ENCODE measurements at places on chromosomes 3 and 15. TPM values are rescaled to one million over a fixed set of nuclear protein-coding genes. Genes with fewer than 3 reads are reported as not detected.

DNA sequence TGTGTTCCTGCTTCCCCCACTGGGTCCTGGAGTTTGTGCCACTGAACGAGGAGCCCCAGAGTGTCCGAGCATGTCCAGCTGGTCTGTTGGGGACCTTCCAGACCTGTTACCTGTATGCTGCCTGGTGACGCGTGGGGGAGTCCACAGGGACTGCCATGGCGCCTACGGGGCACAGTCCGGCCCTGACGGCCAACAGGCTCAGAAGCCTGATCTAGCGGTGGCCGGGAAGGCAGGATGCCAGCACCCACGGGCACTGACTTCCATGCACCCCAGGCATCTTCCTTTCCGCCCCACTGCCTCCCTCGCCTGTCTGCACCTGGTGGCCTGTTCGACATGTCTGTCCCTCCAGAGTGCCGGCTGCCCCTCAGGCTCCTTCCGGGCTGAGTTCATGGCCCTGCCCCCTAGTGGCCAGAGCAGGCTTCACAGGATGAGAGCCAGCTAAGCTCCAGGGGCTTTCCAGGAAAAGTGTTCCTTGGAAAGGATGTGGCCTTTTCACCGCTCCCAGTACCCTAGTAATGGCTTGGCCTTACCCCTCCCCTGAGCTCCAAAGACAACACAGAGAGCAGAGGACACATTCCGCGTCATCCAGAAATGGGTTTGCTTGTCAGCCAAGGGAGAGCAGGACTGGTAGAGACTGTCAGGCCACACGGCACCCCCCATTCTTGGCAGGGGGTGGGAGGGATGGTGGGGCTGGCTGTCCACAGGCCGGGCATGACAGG, 35.7 kb downstream of the NGRN start:
- H3K4me3 ChIP-seq: no peak overlapping the region
- DNase-seq: peak; percentile 37
- H3K27ac ChIP-seq: peak overlapping the region; percentile 43
- H3K27me3 ChIP-seq: no peaks in the 10 kb centered on the region

Gene CCNB2
- polyA plus RNA-seq: 0.28 TPM

GRCh38 chr3:27166888-27167287, 202.3 kb downstream of the NEK10 start:
- H3K27me3 ChIP-seq: no peaks in the 10 kb centered on the region
- no peak overlapping the region for H3K4me3 ChIP-seq
- no peaks in the 10 kb centered on the region for H3K4me1 ChIP-seq
- no peak for DNase-seq
- H3K36me3 ChIP-seq: no peaks in the 10 kb centered on the region
- H3K27ac ChIP-seq: no peak overlapping the region

Gene GOLGA6B
- polyA plus RNA-seq: not detected

DNA sequence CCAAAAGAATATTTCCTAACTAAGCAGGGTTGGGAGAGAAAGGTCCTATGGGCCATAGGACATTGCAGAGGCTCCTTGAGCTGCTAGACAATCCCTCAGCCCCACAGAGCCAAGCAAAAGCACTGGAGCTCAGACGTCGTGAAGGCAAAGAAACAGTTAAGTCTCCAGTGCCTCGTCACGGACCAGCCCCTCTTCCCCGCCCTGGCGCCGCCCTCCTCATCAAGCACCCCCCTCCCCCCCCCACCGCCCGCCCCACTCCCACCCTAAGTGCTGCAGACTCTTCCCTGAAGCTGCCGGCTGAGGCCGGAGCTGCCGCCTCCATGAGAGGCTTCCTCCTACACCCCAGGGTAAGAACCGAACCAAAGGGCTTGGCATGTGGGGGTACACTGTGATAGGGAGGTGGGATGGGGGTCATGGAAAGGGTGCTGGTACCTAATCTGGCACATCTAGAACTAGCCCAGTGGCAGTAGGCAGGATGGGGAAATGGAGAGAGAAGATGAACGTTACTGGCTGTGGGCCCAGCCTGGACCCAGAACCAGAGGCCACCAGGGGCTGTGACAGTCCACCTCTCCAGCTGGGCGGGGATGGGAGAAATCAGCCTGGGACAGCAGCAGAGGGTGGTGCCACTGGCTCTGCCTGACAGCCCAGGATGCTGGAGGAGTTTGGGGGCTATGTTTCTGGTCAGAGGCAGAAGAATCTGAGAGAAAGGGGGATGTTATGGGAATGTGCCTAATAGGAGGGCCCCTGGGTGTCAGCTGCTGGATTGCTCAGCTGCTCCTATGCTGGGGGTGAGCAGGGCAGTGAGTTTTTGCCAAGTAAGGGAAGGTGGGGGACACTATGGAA, at the start of gene MAP1A:
Gene MAP1A, plus strand, starts transcription at position 255 of the 843 bp plus-strand sequence. CDS start 3,866 bp downstream, outside the sequence.
- DNase-seq: no peak
- H3K36me3 ChIP-seq: no peaks in the 10 kb centered on the region
- peaks cover 21% of the 10 kb centered on the region for H3K4me1 ChIP-seq
- peak within 1 kb of the TSS; percentile 80 for H3K4me3 ChIP-seq
- H3K27me3 ChIP-seq: peaks cover 27% of the 10 kb centered on the region

DNA sequence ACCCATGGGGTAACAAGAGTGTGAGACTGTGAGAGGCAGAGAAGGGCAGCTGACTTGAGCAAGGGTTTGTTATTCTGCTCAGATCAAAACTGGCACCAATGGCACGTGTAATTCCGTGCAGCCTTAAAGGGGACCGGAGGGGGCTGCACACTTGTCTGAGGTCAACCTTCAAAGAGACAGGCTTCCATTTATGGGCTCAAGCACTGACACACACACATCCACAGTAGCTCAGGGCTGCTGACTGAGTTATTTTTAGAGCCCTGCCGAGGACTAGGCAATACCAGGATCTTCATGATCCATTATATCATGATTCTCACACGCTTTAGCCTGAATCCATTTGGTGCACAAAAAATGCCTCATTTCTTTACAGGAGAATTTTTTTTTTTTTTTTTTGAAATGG, 20.6 kb upstream of the SPTBN5 start:
- no peak for DNase-seq
- no peak overlapping the region for H3K27ac ChIP-seq
- peaks cover 13% of the 10 kb centered on the region for H3K4me1 ChIP-seq
- no peaks in the 10 kb centered on the region for H3K27me3 ChIP-seq

DNA sequence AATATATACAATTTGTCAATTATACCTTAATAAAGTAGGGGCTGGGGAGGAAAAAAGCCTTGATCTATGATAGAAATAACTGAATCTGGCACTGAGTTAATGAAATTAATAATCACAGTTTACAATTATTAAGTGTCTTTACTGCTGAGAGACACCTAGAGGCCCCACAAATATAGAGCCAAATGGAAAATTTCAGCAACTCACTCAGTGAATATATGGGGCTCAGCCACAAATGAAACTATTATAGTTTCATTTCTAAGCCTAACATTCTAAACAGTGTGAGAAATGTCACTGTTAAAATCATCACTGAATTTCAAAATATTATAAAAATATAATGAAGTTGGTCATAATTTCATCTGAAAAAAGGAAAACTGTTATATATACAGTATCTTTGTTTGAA, 40.3 kb downstream of the GNB4 start:
- no peaks in the 10 kb centered on the region for H3K27me3 ChIP-seq
- no peak overlapping the region for H3K27ac ChIP-seq
- peaks cover 7% of the 10 kb centered on the region for H3K36me3 ChIP-seq
- DNase-seq: no peak
- H3K4me1 ChIP-seq: no peaks in the 10 kb centered on the region
- no peak overlapping the region for H3K4me3 ChIP-seq

DNA sequence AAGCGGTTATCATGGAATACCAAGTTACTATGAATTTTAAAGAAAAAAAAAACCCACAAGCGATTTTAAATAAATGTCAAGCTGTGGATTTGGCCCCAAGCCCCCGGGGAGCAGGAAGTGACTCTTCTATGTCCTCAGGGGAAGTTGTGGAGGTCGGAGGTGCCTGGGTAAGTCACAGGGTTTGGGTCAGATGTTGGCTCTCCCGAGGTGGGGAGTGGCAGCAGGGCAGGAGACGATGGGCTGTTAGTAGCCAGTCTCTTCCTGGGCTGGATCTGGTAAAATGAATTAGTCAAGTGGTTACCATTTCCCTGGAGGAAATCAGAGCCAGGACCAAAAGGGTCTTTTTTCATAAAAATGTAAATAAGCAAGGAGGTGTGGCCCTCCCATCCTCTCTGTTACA, 316.7 kb downstream of the TLE3 start:
- no peak overlapping the region for H3K27ac ChIP-seq
- peaks cover 18% of the 10 kb centered on the region for H3K4me1 ChIP-seq
- DNase-seq: no peak
- peaks cover 66% of the 10 kb centered on the region for H3K27me3 ChIP-seq
- H3K36me3 ChIP-seq: peaks cover 9% of the 10 kb centered on the region

Gene TIPARP
- polyA plus RNA-seq: 14.8 TPM

DNA sequence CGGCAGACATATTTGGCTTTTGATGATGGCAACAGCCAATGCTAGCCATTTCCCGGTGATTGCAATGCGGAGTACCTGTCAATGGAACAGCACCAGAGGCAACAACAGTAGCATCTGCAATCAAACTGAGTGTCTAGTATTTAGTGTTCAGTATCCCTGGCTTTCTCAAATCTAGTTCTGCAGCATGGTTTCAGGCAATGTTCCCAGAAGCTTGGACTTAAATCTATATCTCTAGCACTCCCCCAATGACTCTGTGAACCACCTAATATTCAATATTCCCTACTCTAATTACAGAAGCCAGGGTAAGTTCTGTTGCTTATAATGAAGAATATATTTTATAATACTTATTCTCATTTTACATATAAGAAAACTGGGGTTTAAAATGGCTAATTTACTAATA, 48.2 kb downstream of the TBL1XR1 start:
- H3K36me3 ChIP-seq: no peaks in the 10 kb centered on the region
- no peaks in the 10 kb centered on the region for H3K27me3 ChIP-seq
- DNase-seq: no peak

Gene CYP8B1
- not detected for polyA plus RNA-seq

Gene GP9
- polyA plus RNA-seq: 6.8 TPM

Gene PIGX
- 29.6 TPM for polyA plus RNA-seq

GRCh38 chr3:67077656-67078055, 79.5 kb downstream of the KBTBD8 start:
- no peak overlapping the region for H3K27ac ChIP-seq
- H3K27me3 ChIP-seq: no peaks in the 10 kb centered on the region
- no peak overlapping the region for H3K4me3 ChIP-seq
- no peaks in the 10 kb centered on the region for H3K36me3 ChIP-seq

Gene MYL3
- polyA plus RNA-seq: not detected

- H3K36me3 ChIP-seq: peaks cover 7% of the 10 kb centered on the region
- H3K27me3 ChIP-seq: peaks cover 7% of the 10 kb centered on the region
- peaks cover 21% of the 10 kb centered on the region for H3K4me1 ChIP-seq
- no peak overlapping the region for H3K27ac ChIP-seq
Measured at GRCh38 chr3:52494445-52494844, 693 bp upstream of the STAB1 start.

GRCh38 chr3:174232658-174233429, 626.3 kb upstream of the NAALADL2 start:
- no peaks in the 10 kb centered on the region for H3K4me1 ChIP-seq
- no peak for DNase-seq
- H3K4me3 ChIP-seq: no peak overlapping the region
- no peaks in the 10 kb centered on the region for H3K27me3 ChIP-seq

GRCh38 chr15:74825866-74826265, 561 bp upstream of the CPLX3 start:
- no peaks in the 10 kb centered on the region for H3K36me3 ChIP-seq
- H3K4me1 ChIP-seq: peaks cover 18% of the 10 kb centered on the region
- DNase-seq: no peak
- H3K27ac ChIP-seq: no peak overlapping the region
- no peak overlapping the region for H3K4me3 ChIP-seq

DNA sequence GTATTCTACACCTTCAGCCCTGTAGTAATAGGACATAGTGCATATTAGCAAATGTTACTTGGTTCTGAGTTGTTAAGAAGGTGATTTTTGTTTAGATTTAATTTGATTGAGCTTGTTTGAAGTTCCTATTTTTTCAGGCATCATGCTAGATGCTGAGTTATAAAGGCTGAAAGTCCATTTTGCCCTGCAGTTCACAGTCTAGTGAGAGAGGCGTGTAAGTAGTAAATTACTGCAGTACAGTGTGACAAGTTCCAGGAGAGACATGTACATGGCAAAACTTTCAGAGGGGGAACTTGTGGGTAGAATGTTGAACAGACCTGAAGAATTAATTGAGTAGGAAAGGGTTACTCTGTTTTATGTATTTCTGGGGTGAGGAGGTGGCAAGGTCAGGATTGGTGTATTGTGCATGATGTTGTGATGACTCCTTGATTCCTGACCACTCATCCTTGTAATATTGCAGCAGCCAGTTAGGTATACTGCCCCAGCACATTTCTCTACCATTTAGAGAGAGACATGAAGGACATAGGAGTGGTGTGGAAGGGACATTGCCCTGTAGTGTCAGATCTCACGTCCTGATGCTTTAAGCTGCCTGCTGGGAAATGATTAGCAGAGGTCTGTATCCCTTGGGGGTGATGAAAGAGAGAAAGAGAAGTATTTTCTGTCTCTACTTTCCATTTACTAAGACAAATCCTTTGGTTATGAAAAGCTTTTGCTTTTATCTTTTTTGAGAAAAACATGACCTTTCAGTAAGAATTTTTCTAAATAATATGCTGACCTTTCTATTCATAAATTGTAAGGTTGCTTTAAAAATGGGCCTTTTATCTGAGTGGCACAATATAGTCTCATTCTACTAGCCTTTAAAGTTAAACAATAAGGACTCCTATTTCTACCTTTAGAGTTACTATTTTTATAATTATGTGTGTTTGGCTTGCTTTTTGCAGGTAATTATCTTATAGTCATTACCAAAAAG, 16.9 kb downstream of the SACM1L start:
- H3K27me3 ChIP-seq: no peaks in the 10 kb centered on the region
- H3K36me3 ChIP-seq: peaks cover 15% of the 10 kb centered on the region
- H3K27ac ChIP-seq: peak overlapping the region; percentile 69
- no peak overlapping the region for H3K4me3 ChIP-seq

Gene ADAMTS17
- polyA plus RNA-seq: not detected

DNA sequence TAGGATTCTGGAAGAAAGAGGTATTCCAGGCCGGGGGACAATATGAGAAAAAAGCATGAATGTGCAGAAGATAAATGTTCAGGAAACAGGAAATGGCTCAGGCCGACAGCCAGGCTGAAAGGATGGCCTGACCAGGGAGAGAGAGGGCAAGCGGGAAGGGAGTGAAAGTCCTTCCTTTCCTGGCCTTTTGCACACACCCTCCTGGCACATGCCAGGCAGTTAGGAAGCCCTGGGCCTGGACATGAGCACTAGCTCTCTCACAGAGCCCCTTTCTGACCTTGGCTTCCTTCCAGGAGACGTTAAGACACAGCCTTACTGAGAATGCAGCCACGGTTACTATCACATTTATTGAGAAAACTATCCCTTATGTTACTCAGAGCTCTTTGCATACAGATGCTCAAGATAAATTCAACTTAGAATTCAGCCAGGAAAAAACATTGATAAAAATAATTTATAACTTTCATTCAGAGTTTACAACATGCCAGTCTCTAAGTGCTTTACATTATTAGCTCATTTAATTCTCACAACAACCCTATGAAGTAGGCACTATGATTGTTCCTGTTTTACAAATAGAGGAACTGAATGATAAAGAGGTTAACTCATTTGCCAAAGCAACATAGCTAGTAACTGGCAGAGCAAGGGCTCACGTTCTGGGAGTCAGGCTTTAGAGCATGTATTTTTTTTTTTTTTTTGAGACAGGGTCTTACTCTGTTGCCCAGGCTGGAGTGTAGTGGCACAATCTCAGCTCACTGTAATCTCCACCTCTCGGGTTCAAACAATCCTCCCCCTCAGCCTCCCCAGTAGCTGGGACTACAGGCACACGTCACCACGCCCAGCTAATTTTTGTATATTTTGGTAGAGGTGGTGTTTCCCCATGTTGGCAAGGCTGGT, 39.4 kb upstream of the SMAD3 start:
- H3K4me1 ChIP-seq: peaks cover 18% of the 10 kb centered on the region
- peaks cover 6% of the 10 kb centered on the region for H3K36me3 ChIP-seq
- no peak overlapping the region for H3K4me3 ChIP-seq
